ENCODE measurements at places on chromosomes 11 and 22. TPM values are rescaled to one million over a fixed set of nuclear protein-coding genes. Genes with fewer than 3 reads are reported as not detected.

Gene CACNA1I
- 2.5 TPM for total RNA-seq

Gene KLHDC7B
- total RNA-seq = 0.72 TPM

Gene OR4B1
- not detected for total RNA-seq

GRCh38 chr11:61004761-61005181 lies 33.3 kb downstream of the CD6 start:
- DNase-seq = no peak

DNA sequence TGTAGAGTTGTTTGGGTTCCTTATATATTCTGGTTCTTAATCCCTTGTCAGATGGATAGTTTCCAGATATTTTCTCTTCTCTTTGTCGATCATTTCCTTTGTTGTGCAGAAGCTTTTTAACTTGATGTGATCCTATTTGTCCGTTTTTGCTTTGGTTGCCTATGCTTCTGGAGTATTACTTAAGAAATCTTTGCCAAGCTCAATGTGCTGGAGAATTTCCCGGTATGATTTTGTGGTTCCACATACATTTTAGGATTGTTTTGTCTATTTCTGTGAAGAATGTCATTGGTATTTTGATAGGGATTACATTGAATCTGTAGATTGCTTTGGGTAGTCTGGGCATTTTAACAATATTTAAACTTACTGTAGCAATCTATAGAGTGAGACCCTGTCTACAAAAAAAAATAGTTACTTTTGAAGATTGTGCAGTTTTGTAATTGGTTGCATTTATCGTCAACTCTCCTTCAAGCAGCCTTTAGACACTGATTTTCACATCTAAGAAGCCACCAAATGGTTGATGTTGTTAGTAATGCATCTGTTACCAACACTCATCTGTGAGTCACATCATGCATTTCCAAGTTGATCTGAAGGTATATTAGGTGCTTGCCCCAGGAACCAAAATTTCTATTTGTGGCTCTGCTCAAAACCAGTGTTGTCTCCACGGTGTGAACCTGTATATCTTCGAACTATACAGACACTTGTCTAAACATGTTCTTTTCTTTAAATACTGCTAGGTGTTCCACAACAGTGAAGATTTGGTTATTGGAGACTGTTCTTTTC lies 21.4 kb downstream of the XRCC6 start:
- no peak for DNase-seq

DNA sequence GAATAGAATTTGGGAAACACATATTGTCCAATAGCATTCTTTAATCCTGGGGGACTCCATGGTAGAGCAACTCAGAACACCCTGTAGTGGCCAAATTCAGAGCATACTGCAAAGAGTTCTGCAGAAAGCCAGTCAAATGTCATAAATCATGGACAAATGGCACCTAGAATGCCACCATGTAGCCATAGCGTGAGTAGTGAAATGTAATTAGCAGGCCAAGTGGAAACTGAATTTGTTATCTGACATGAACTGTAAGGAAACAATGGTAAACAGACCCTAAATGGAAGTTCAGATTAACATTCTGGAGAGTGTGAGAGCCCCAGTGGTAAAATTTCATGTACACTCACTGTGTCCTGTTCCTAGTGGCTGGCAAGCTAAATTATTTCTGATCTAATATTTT lies 7.0 kb upstream of the PRSS23 start:
- DNase-seq = no peak

GRCh38 chr11:66317723-66318599 lies 1.1 kb upstream of the CD248 start:
- DNase-seq = no peak

GRCh38 chr11:92226331-92227229 lies 2.0 kb downstream of the FAT3 start:
- DNase-seq = peak; percentile 22
